Hindlimb muscle (tissue), 1 donor: ENCODE measurements at places on chromosomes 12 and 14. TPM values are rescaled to one million over a fixed set of nuclear protein-coding genes. Genes with fewer than 3 reads are reported as not detected.

HNF1A gene
- polyA plus RNA-seq = not detected

PGF gene
- 51.0 TPM for polyA plus RNA-seq

NOC4L gene
- 16.2 TPM for polyA plus RNA-seq

ARHGDIB gene
- polyA plus RNA-seq = 36.6 TPM

GRCh38 chr14:87526731-87527130, 466.3 kb downstream of the GALC start:
- DNase-seq = no peak

DNA sequence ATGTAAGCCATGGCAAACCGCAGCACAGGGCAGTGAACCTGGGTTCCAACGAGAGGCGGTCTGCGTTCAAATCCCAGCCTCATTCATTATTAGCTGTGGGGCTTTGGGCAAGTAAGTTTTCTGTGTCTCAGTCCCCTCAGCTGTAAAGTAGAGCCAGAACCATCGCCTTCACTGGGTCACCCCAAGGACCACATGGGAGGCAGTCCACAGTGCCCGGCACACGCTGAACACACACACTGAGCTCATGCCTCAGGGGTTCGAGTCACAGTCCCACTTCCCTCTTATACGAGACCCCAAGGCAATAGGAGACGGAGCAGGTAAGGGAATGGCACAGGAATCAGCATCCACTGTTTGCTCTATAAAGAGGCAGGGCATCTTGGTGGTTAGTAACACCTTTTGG, 19.1 kb downstream of the LRTM2 start:
- DNase-seq = no peak

- DNase-seq = no peak
Observed at GRCh38 chr14:98411154-98411553, 860.8 kb downstream of the BCL11B start.

DNA sequence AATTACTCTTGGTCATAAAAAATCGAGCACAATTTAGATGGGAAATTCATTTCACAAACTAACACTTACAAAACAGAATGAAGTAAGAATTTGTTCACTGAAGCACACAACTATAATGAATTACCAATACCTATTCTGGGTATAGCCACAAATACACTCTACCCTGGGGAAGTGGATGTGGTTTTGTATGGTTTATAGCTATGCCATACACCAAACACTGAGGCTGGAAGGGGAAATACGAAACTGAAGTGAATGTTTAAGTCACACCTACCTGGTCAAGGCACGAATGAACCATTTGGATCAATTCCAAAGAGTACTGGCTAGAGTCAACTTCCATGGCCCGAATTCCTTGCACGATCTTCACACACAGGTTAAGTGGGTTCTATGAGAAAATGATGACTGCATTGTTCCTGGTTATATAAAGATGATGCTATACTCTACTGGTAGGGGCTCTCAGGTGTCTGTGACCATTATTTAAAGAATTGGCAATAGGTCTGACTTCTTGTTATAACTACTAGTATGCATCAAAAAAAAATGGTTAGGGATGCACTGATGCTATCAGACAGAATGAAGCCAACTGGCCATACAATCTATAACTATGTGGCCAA, 12.8 kb downstream of the NEK9 start:
- DNase-seq = no peak

DNA sequence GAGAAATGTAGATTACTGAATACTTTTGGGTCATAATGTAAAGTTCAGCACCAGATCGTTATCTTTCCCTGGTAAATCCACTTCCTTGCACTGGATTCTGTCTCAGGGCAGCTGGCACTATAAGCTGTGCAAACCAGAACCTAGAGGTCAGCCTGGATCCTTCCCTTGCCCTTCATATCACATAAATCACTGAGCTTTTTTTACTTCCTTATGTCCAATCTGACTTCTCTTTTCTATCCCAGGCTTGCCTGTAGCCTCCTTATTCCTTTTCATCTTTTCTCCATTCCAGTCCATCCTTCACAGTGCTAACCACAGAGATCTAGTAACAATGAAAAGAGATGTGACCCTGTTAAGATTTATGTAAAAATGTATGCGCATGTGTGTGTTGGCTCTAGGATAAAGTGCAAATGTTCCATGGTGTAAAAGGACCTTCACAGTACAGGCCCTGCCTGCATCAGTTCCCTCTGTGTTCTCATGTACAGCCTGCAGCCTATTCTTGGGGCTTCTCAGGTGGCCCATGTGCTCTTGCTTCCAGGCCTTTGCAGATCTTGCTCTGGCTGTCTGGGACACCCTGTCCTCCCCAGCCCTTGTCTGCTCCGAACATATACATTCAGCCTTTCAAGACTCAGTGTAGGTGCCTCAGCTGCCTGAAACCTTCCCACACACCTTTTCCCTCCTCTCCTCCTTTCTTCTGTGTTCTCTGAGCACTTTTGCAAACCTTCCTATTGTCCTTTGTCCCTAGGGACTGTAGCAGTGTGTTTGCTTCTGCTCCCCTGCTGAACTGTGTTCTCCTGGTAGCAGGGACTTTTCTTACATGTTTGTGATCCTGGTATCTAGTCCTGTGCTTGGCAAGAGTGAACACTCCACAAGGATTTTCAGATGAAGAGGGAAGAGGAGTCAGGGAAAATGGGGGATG, 30.0 kb downstream of the PELI2 start:
- no peak for DNase-seq

- no peak for DNase-seq
Observed at GRCh38 chr12:66708704-66709456, 30.0 kb upstream of the GRIP1 start.

DNA sequence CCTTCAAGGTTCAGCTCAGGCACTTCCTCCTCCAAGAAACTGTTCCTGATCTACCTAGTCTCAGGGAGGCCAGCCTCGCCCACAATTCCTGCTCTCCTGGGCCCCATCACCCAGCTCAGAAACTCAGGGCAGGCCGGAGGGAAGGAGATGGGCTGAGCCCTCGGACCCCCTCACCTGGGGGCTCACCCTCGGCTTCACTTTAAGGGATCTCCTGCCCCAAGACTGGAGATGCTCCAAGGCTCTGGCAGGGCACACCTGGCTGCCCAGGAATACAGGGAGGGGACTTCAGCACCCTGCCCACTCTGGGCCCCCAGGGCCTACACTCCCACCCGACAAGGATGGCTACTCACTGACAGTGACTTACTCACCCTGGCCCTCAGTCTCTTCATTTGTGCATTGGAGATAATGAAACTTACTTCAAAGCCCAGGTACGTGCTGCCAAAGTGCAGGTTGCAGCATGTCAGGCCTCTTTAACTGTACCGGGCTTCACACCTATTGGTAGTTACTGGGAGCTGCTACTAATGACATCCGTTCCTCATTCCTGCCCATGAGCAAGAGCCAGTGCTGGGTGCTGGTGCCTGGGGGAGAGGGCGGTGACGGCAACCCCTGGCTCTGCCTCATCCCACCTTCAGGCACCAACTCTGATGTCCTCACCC, 21.0 kb upstream of the PPP1R13B start:
- no peak for DNase-seq

DNA sequence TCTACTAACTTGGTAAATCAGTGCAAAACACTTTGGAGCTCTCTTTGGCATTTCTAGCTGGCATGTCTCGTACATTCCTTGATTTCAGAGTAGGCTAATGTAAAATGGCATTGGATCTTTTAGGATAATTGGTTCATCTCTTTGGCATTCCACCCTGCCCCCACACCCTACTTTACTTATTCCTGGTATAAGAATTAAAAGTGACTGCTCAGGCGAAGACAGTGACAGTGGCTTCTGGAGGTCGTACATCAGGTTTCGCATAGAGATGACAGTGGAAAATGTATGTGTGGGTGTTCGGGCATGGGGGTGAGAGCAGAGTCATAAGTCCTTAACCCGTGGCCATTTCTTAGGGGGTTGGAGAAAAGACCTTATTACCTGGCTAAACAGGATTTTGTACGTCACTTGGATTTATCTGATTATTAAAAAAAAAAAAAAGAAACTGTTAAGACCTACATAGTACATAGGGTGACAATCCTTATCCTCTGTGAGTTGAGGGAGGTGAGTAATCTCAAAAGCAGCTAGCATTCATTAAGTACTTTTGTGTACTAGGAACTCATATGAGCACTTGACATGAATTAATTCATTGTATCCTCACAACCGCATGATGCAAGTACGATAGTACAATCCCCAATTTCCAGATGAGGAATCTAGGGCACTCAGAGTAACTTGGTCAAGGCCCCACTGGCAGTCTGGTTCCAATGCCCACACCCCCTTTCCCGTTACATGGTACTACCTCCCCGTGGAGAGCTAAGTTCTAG, 22.4 kb upstream of the KCNK13 start:
- no peak for DNase-seq

- DNase-seq = no peak
Observed at GRCh38 chr12:111850526-111850925, 8.5 kb downstream of the MAPKAPK5 start.

DNA sequence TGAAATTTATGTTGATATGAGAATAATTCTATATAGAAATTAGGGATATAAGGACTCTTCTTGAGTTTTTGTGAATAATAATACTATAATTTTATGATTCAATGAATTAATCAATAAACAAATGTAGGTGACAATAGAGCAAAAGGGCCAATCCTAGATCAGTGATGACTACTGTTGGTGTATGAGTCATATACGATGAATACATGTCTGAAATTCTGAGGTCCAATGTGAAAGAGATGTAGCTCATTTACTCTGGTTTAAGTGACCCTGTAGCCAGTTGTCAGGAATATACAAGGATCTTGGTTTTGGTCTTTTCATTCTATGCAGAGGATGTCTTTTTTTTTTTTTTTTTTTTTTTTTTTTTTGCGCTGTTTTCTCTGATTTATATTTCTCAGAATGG, 72.1 kb upstream of the RTL1 start:
- DNase-seq = no peak

DNA sequence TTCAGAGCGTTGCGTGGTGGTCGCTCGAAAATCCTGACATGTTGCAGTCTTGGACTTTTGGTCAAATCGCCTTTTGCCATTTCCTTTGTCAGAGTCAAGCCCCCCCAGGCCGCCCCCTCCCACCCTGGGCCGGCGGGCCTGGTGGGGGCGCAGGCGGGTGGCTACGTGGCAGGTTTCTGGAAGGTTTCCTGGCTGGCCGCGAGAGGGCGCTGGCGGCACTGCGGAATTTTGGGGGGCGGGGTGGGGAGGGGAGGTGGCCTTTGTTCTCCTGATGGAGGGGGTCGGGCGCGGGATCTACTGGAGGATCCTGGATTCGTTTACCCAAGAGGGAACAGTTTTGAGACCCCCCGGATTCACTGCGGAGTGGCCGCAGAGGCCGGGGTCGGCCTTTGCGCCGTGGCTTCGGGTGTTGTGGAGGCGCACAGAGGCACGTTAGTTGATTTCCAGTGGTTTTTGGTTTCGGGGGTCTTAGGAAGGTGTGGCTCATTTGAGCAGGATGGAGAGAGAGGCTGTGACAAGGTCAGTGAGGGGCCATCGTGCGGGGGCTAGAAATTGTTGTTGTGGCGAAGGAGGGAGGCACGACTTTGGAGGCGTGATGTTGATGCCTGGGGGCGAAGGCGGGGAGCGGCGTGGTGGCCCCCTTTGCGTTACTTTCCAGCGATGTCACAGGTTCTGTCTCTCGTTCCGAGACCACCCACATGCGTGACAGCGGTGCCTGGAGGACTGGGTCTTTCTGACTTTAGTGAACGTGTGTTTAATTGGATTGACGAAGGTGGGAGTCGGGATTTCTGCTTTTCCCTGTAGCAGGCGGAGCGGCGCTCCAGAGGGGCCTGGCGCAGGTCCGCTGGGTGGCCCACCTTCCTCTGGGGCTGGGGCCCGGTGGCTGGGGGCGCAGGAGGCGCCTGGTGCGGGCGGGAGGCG, 1.4 kb downstream of the MEG3 start:
- DNase-seq = no peak

DNA sequence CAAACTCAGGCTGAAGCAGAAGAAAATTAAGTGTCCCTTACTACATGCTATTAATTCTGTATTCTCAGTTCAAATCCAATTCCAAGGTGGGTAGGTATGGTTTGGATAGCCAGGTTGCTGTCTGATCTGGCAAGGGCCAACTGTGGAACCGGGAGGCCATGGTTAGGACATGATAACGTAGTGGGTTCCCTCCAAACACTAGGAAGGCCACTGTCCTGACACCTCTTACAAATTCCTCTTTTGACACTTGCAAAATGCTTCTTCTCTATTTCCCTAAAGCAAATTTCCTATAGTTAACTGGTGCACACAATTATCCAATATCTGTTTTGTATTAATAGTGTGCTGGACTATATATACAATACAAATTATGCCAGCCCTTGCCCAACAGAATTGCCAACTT, 70.8 kb downstream of the RNF34 start:
- no peak for DNase-seq
